ENCODE measurements at places on chromosomes 7 and 10.

GRCh38 chr7:88628363-88629085 lies 131.0 kb upstream of the ZNF804B start:
- no peak for DNase-seq

- DNase-seq = no peak
Observed at GRCh38 chr7:2761131-2761624, 73.2 kb downstream of the AMZ1 start.

DNA sequence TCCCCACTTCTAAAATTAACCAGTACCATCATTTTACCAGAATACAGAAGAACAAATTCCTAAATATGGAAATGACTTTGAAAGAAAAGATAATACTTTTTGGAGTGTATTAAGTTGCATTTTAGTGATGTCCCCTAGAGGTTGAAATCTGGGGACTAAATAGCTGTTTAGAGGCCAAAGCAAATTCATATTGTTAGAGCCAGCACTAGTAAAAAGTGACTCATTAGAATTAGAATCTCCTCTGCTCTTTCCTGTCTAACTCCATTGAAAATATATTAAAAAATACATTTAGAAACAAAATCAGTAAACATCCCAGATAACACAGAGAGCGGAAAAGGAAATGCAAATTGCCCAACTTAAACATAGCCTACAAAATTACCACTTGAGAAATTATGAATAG lies 1189.6 kb upstream of the C7orf33 start:
- DNase-seq = no peak

- DNase-seq = no peak
Observed at GRCh38 chr7:117082647-117083046, 129.3 kb downstream of the ST7 start.

DNA sequence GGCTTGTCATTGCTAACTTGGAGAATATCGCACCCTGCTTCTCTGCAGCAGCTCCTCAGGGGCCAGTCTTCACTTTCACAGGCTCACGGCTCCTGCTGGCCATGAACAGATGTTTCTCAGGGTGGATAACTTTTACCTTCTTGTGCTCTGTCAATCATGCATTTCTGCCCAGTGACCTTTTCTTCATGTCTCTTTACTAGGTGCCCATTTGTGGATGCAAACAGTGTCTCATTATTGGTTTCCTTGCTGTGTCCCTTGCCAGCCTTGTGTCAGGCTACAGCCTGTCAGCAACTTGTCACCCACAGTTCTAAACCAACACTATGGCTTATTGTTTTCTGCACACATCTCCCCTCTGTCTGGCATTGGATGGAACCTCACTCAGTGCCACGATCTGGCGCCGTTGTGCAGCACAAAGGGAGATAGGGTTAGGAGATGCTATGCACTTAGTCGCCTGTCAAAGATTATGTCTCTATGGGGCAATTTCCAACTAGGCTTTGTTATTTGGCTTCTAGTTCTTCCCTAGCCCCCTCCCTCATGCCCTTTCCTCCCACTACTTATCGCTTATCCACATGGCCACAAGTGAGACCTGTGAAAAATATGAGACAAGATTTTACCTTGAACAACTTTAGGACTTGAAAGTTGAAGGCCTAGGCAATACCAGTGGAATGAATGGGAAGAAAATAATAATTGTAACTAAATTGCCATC lies 45.7 kb upstream of the NXPH1 start:
- no peak for DNase-seq

DNA sequence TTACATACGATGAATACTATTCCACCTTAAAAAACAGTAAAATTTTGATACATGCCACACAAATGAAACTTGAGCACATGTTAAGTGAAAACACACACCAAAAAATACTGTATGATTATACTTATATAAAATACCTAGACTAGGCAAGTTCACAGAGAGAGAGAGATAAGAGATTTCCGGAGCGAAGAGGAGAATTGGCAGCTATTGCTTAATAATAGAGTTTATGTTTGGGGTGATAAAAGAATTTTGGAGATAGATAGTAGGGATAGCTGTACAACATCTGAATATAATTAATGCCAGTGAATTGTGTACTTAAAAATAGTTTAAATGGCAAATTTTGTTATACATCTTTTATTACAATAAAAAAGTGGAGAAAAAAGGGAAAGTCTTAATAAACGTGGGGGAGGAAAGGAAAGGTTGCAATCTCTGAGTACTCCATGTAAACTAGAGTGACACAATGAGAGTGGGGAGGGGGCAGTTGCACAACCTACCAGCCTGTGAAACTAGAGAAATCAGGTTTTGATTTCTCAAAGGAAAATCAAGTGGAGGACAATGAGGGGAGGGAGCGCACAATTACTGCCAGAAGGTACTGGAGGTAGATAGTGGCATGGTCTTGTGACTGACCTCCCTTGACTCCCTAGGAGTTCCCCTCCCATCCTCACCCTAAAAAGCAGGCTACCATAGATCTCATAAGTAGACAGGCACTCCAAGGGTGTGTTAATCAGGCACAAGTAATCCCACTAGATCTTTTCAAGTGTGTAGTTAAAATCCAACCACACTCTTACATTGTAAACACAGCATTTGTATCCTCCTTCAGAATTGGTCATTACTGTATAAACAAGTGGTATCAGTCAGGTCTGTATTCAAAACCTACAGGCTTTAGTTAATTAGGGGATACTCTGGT lies 31.6 kb upstream of the ANK3 start:
- no peak for DNase-seq

GRCh38 chr7:37442268-37442667 lies 6.4 kb downstream of the ELMO1 start:
- no peak for DNase-seq

- DNase-seq = no peak
Observed at GRCh38 chr7:29900745-29901144, 88.9 kb downstream of the SCRN1 start.

DNA sequence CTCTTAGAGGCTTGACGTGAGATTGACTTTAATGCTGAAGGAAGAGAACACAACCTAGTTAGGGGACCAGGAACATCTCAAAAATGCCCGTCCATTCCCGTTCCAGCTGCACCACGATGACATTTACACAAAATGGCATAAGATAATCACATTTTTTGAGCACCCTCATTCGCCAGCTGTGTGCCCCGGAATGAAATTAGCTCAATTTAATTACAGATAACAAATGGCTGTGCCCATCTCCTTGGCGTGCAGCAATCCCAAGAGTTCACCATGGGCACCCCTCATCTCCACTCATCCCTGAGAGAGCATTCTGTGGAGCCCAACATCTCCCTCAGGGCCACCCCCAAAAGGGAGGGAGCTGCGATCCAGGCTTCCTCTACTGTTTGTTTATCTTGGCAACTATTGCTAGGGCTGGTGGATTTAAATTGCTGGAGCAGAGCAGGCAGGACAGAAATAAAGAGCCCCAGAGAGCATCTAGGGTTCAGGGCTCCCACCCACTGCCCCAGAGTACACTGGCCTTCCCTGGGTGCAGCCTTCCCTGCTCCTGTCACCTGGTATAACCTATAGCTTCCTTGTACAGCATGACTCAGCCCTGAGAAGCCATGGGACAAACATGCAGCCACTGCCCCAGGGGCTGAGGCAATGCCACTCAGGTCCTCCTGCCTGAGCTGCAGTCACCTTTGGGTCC lies 263.5 kb downstream of the ZEB1 start:
- no peak for DNase-seq
